ENCODE measurements at places on chromosomes 5 and 9.

DNA sequence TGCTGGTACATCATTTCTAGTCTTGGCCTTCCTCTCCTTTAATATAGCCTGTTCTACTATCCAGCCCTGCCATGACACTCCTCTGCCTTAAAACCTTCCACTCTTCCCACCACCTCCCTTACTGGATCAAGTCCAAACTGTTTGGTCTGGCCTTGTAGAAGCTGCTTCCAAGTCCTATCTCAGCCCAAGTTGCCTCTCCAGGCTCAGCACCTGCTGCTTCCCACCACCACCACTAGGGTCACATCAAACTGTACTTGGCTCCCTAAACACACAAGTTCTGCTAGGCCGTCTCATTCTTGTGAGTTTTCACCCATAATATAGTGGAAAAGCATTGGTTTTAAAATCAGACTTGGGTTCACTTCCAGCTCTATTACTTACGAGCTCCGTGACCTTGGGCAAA lies 1.4 kb downstream of the NDUFA8 start:
- no peak overlapping the region for H3K27ac ChIP-seq
- H3K27me3 ChIP-seq, result no peaks in the 10 kb centered on the region
- DNase-seq, result no peak

DNA sequence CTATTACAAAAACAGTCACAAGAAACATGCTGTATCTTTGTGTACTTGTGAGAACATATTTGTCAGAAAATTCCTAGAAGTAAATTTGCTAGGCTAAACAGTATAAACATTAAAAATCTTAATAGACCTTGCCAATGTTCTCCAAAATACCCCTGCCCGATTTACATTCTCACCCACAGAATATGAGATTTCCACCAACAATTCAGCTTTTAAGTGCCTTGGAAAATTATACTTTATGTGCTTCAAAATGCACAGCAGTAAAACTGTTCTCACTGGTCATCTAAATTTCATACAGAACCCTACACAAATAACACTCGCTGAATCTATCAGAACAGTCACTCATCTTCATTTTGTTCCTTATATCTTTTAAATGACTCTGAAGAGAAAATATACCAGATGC lies 5.5 kb downstream of the MLLT3 start:
- DNase-seq, result no peak
- no peak overlapping the region for H3K4me3 ChIP-seq
- no peak overlapping the region for H3K27ac ChIP-seq

- DNase-seq, result no peak
- H3K27ac ChIP-seq, result peak overlapping the region; percentile 71
- peaks cover 14% of the 10 kb centered on the region for H3K4me1 ChIP-seq
- H3K27me3 ChIP-seq, result no peaks in the 10 kb centered on the region
- no peaks in the 10 kb centered on the region for H3K36me3 ChIP-seq
Measured at GRCh38 chr5:141848744-141849414, 29.3 kb downstream of the PCDH1 start.

DNA sequence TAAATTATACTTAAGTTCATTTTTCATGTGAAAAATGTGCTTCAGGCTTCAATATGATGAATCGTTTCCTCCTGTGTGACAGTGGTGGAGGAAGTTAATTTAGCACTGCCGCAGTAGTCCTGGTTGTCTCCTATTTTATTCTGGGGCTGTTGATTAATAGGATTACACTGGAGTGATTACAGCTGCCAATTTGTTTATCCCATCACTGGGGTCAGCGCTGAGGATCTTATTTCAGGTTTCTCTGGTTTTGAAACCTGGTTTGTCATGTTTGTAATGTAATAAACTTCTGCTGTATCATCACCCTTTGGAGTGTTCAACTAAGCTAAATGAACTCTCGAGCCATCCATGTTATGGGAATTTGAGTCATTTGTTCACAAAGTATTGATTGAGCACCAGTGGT lies 241.7 kb upstream of the KCNN2 start:
- H3K4me3 ChIP-seq, result no peak overlapping the region
- H3K4me1 ChIP-seq, result no peaks in the 10 kb centered on the region
- H3K27ac ChIP-seq, result no peak overlapping the region
- no peaks in the 10 kb centered on the region for H3K36me3 ChIP-seq

GRCh38 chr9:24479361-24480059 lies 66.2 kb downstream of the IZUMO3 start:
- no peaks in the 10 kb centered on the region for H3K27me3 ChIP-seq
- H3K27ac ChIP-seq, result no peak overlapping the region
- H3K4me3 ChIP-seq, result no peak overlapping the region
- H3K4me1 ChIP-seq, result no peaks in the 10 kb centered on the region

- H3K27me3 ChIP-seq, result peaks cover 21% of the 10 kb centered on the region
- H3K27ac ChIP-seq, result no peak overlapping the region
- H3K4me3 ChIP-seq, result no peak overlapping the region
- H3K4me1 ChIP-seq, result no peaks in the 10 kb centered on the region
Measured at GRCh38 chr5:139984816-139985215, 58.3 kb downstream of the NRG2 start.

- DNase-seq, result no peak
- no peaks in the 10 kb centered on the region for H3K36me3 ChIP-seq
- no peaks in the 10 kb centered on the region for H3K4me1 ChIP-seq
- no peak overlapping the region for H3K4me3 ChIP-seq
- no peak overlapping the region for H3K27ac ChIP-seq
Measured at GRCh38 chr5:108639366-108639765, 108.3 kb upstream of the FER start.

- peak overlapping the region; percentile 68 for H3K27ac ChIP-seq
- peaks cover 39% of the 10 kb centered on the region for H3K4me1 ChIP-seq
- no peak for DNase-seq
- no peaks in the 10 kb centered on the region for H3K27me3 ChIP-seq
Measured at GRCh38 chr5:151772846-151773561, 1.2 kb downstream of the G3BP1 start.

DNA sequence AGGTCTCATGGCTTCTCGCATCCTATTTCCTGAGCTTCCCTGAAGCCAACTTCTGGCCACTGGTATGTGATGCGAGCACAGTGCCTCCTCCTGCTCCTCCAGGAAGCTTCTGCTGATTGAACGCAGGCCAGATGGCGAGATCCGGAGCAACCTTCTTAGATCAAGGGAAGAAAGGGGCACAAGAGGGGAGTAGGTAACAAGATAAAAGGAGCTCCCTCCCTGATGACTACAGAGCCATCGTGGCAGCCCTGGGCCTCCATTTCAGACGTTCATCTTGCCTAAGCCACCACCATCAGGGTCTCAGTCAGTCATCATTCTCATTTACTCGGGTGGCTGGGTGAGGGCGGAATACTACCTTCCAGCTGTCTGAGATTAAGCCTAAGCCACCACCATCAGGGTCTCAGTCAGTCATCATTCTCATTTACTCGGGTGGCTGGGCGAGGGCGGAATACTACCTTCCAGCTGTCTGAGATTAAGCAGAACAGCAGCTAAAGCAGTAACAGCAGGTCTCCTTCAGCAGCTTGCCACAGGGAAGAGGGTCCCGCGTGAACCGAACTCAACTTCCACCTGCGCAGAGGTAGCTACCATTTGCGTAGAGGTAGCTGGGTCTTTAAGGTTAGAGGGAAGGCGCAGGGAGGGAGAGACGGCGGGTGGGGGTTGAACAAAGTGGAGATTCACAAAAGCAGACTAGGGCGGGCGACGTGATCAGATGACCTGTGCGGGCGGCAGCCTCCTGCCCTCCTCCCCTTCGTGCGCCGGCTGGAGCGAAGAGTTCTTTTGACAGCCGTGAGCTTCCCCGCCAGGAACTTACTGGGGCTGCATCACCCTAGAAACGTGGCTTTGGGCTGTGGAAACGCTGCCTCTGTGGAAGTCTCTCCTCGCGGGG lies 27.9 kb upstream of the MGAT1 start:
- H3K4me3 ChIP-seq, result peak overlapping the region; percentile 92
- no peaks in the 10 kb centered on the region for H3K27me3 ChIP-seq
- H3K36me3 ChIP-seq, result peaks cover 22% of the 10 kb centered on the region
- peak; percentile 79 for DNase-seq
- peak overlapping the region; percentile 96 for H3K27ac ChIP-seq
- H3K4me1 ChIP-seq, result peaks cover 54% of the 10 kb centered on the region

- no peak overlapping the region for H3K4me3 ChIP-seq
- H3K36me3 ChIP-seq, result no peaks in the 10 kb centered on the region
- DNase-seq, result no peak
- no peaks in the 10 kb centered on the region for H3K4me1 ChIP-seq
- no peak overlapping the region for H3K27ac ChIP-seq
Measured at GRCh38 chr5:10069637-10070313, 179.9 kb downstream of the ATPSCKMT start.

- H3K36me3 ChIP-seq, result no peaks in the 10 kb centered on the region
- no peaks in the 10 kb centered on the region for H3K4me1 ChIP-seq
- no peak overlapping the region for H3K4me3 ChIP-seq
Measured at GRCh38 chr5:68732251-68732650, 361.6 kb upstream of the SLC30A5 start.

GRCh38 chr9:76713381-76713780 lies 50.9 kb upstream of the PCA3 start:
- peaks cover 3% of the 10 kb centered on the region for H3K27me3 ChIP-seq
- no peak overlapping the region for H3K4me3 ChIP-seq
- H3K27ac ChIP-seq, result no peak overlapping the region

- H3K36me3 ChIP-seq, result no peaks in the 10 kb centered on the region
- H3K27me3 ChIP-seq, result no peaks in the 10 kb centered on the region
- no peak for DNase-seq
- H3K4me3 ChIP-seq, result no peak overlapping the region
- no peak overlapping the region for H3K27ac ChIP-seq
- no peaks in the 10 kb centered on the region for H3K4me1 ChIP-seq
Measured at GRCh38 chr5:40356248-40356647, 323.5 kb upstream of the PTGER4 start.

- H3K4me3 ChIP-seq, result no peak overlapping the region
- H3K27ac ChIP-seq, result no peak overlapping the region
- no peaks in the 10 kb centered on the region for H3K27me3 ChIP-seq
- H3K4me1 ChIP-seq, result no peaks in the 10 kb centered on the region
- DNase-seq, result no peak
Measured at GRCh38 chr9:122060481-122060880, 32.6 kb downstream of the TTLL11 start.

- no peaks in the 10 kb centered on the region for H3K36me3 ChIP-seq
- H3K27ac ChIP-seq, result no peak overlapping the region
- H3K4me1 ChIP-seq, result no peaks in the 10 kb centered on the region
- DNase-seq, result no peak
- no peak overlapping the region for H3K4me3 ChIP-seq
Measured at GRCh38 chr5:122581629-122582028, 193.3 kb upstream of the SNX2 start.

DNA sequence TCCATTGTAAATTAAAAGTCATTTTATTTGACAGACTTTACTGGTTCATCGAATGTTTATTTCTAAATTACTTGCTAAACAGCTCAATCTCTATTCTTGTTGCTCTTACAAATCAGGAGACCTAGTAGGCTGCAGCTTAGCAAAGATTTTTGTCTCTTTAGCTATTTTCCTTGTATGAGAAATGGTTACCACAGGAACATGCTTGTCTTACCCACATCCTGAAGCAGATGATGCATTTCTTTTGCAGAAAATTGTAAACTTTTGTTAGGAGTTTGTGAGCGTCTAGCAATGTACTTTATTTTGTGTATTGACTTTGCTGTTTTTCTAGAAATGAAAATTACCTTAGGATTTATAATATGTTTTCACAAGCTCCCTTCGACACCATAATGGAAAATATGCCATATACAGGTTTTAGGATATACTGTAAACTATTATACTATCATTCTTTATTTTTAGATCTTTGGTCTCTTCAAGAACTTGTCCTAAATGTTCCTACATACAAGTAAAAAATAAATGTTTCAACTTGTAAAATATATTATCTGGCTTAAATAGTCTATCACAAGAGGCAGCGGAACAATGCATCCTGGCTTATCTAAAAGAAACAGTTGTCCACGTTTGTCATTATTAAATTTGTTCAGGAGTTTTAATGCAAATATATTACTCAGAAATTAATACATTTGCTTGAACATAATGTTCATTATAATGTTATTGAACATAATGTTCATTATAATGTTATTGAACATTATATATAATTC lies 54.1 kb downstream of the SPEF2 start:
- no peaks in the 10 kb centered on the region for H3K27me3 ChIP-seq
- no peak for DNase-seq
- peak overlapping the region; percentile 6 for H3K4me3 ChIP-seq
- peaks cover 10% of the 10 kb centered on the region for H3K4me1 ChIP-seq
- peak overlapping the region; percentile 60 for H3K27ac ChIP-seq

DNA sequence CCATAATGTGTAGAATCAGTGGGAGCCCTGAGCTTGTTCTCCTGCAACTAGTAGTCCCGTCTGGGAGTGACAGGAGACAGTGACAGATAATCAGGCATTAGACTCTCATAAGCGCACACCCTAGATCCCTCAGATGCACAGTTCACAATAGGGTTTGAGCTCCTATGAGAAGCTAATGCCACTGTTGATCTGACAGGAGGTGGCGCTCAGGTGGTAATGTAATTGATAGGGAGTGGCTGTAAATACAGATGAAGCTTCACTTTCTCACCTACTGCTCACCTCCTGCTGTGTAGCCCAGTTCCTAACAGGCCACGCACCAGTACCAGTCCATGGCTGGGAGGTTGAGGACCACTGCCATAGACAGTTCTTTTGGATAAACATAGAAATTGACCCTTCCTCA lies 188.7 kb downstream of the ROR2 start:
- H3K27ac ChIP-seq, result no peak overlapping the region
- no peak overlapping the region for H3K4me3 ChIP-seq
- DNase-seq, result no peak
- no peaks in the 10 kb centered on the region for H3K4me1 ChIP-seq

GRCh38 chr9:119961774-119962424 lies 592.7 kb upstream of the BRINP1 start:
- no peak overlapping the region for H3K4me3 ChIP-seq
- H3K4me1 ChIP-seq, result no peaks in the 10 kb centered on the region
- no peak overlapping the region for H3K27ac ChIP-seq
- no peaks in the 10 kb centered on the region for H3K36me3 ChIP-seq
- no peak for DNase-seq

DNA sequence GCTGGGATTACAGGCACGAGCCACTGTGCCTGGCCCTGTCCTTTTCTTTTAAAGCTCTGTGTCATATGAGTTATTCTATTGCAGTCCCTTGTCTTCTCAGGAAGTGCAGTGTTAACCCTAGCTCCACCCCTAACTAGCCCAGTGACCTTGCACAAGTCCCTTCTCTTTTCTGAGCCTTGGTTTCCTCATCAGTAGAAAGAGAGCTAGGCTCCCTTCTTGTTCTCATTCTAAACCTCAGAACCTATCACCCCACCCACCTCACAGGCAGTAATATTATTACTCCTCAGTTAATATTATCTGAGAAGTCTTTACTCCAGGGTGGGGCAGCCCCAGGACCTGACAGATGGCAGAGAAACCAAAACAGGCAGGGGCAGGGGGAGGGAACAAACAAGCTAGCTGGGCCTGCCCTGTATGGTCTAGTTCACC lies 7.2 kb downstream of the CYFIP2 start:
- no peak for DNase-seq
- peak overlapping the region; percentile 1 for H3K4me3 ChIP-seq
- peaks cover 70% of the 10 kb centered on the region for H3K4me1 ChIP-seq

- H3K4me1 ChIP-seq, result peaks cover 20% of the 10 kb centered on the region
- no peaks in the 10 kb centered on the region for H3K36me3 ChIP-seq
- H3K27ac ChIP-seq, result peak overlapping the region; percentile 14
Measured at GRCh38 chr5:142845402-142845921, 75.3 kb downstream of the ARHGAP26 start.

- H3K27me3 ChIP-seq, result no peaks in the 10 kb centered on the region
- no peak overlapping the region for H3K27ac ChIP-seq
- DNase-seq, result no peak
- peaks cover 6% of the 10 kb centered on the region for H3K36me3 ChIP-seq
Measured at GRCh38 chr5:132387640-132388117, 18.2 kb downstream of the SLC22A5 start.

- H3K36me3 ChIP-seq, result peaks cover 47% of the 10 kb centered on the region
- no peak overlapping the region for H3K4me3 ChIP-seq
- H3K4me1 ChIP-seq, result peaks cover 11% of the 10 kb centered on the region
Measured at GRCh38 chr9:21813575-21814473, 11.4 kb downstream of the MTAP start.

Measured in CD4-positive, alpha-beta T cell (primary cell).